ENCODE measurements at places on chromosomes 2 and 18.

DNA sequence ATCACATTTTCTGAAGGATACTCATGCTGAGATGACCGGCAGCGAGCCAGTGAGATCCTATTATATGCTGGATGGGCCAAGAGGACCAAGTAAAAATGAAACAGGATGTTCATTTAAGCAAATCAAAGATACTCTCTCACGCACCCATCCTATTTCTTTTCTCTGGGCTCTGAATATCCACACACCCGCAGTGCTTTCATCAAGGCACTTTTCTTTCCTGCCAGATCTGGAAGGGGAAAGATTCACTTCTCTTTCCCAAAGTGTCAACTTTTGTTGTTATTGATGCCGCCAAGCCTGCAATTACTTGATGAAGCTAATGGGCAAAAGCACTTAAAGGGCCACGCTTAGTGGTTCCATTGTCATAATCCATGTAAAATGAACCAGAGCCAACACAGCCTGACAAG is 191.9 kb upstream of the CHAC2 start:
- DNase-seq: no peak

DNA sequence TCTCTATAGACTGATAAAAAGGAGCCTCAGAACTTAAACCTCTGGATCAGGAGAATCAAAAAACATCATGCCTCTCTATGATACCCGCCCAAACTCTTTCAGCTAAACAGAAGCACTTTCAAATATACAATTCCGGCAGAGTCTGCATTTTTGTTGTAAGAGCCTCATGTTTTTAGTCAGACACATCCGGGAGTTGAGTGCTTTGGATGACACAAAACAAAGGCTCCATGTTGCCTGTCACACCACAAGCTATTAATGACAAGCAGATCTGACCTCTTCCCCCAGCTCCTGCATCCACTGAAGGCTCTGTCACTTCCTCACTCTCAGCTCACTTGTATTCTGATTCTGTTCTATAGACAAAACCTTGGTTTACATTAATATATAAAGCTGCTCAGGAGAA is 33.2 kb downstream of the SLC38A11 start:
- DNase-seq: no peak

GRCh38 chr2:176117162-176117822 is 714 bp downstream of the HOXD10 start:
- DNase-seq: no peak

DNA sequence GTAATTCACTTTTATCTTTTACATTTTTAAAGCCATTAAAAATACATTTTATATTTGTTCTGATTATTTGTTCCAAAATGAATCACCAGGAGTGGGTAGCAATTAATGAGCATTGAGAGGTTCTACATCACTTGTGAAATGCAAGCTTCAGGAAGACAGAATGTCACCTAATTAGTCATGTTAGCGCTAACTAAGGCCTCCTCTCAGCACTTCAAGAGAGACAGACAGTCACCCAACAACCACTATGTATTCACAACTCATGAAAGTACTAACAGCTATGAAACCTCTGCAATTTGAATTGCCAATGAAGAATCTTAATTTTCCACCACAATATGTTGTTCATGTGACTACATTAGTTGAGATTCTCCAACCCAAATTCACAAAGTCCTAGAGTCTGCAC is 611.0 kb downstream of the KCNJ3 start:
- no peak for DNase-seq

GRCh38 chr2:66984864-66985263 is 412.3 kb upstream of the ETAA1 start:
- DNase-seq: no peak

Data from stimulated activated CD4-positive, alpha-beta T cell treated with anti-CD3 and anti-CD28 coated beads, Interleukin-1b, Interleukin-23, amount 100 ng/mL, for 1 hour (primary cell).